GM23248 (cell line): ENCODE measurements at places on chromosomes 2 and 18. TPM values are rescaled to one million over a fixed set of nuclear protein-coding genes. Genes with fewer than 3 reads are reported as not detected.

DNA sequence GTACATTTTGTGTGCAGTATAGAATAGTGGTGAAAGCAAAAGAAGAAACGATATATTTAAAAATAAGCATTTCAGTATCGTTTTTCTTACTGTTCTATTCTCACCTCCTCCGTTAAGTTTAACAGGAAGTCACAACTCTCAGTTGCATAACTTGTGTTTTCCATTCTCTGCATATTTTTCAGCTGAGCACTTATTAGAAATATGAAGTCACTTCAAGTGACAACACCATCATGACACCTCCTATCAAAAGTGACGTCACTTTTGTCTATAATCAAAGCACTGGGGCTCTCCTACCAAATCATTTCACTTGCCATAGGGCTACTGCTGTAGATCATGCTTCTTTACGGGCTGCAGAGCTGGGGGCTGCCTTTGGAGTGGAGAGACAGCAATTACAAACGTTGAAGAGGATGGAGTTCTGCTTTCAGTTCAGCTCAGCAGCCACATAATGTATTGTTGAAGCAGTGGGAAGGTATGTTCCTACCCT is 36.3 kb downstream of the STAT4 start:
- peak; percentile 45 for DNase-seq

DNA sequence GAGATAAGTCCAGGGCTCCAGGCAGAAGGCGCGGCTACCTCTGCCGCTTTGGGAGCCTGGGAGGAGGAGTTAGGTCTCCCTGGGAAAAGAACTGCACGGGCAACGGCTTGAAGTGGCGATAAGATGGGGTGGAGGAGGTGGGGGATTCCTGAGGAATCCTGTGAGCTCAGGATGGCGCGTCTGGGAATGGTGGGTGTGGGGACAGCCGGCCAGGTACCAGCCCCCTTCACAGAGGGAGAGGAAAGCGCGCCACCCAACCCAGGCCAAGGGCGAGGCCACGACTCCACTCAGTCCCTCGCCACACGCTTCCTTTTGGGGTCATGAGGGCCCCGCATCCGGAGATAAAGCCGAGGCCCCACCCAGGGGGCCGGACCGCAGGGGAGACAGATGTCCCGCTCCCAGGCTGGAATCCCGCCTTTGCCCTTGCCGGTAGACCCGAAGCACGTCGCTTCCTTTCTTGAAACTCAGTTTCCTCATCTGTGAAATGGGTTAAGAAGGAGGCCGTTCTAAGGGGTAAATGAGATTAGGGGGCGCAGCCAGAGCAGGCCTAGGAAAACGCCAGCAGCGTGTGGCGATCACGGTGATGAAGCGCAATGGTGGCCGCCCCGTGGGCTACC is 1.7 kb upstream of the CTDSP1 start:
- peak; percentile 91 for DNase-seq

OSBPL1A gene
- total RNA-seq = 17.8 and 24.1 TPM in 2 replicates

SLC4A5 gene
- 0.32 and 0.38 TPM in 2 replicates for total RNA-seq

TNFAIP6 gene
- 4.5 and 8.9 TPM in 2 replicates for total RNA-seq

GPATCH11 gene
- 7.2 and 8.6 TPM in 2 replicates for total RNA-seq

DNA sequence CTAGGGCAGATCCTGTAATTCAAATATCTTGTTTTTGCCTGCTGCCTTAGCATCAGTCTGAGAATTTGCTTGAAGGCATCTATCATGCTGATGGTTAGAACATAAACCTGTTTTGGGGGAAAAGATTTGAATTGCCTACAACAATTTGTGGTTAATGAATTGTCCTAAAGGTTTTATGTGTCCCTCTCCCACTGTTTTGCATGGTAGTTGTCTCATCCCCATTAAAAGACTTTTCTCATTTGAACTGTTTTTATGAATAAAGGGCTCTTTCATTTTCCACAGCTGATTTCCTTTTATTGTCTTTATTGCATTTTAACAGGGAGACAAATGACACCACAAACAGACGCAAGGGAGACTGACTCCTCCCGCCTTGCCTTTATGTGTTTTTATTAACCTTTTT is 275.6 kb downstream of the PIK3C3 start:
- DNase-seq = no peak

PKDCC gene
- total RNA-seq = 9.9 and 12.8 TPM in 2 replicates

DNA sequence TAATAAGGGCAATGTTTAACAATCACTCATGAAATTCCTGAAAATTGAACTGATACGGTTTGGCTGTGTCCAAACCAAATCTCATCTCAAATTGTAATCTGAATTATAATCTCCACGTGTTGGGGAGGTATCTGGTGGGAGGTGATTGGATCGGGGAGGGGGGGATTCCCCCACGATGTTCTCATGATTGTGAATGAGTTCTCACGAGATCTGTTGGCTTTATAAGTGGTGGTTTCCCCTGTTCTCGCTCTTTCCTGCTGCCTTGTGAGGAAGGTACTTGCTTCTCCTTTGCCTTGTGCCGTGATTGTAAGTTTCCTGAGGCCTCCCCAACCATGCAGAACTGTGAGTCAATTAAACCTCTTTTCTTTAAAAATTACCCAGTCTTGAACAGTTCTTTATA is 34.0 kb upstream of the SKOR2 start:
- no peak for DNase-seq

GRCh38 chr2:98346311-98347236 is at the start of gene CNGA3:
TSS of gene CNGA3 (plus strand) at chr2:98346456. CDS start at chr2:98369976, 23,520 bp downstream.
- peak; percentile 57 for DNase-seq
